ENCODE measurements at places on chromosomes 3 and 15. TPM values are rescaled to one million over a fixed set of nuclear protein-coding genes. Genes with fewer than 3 reads are reported as not detected.

DNA sequence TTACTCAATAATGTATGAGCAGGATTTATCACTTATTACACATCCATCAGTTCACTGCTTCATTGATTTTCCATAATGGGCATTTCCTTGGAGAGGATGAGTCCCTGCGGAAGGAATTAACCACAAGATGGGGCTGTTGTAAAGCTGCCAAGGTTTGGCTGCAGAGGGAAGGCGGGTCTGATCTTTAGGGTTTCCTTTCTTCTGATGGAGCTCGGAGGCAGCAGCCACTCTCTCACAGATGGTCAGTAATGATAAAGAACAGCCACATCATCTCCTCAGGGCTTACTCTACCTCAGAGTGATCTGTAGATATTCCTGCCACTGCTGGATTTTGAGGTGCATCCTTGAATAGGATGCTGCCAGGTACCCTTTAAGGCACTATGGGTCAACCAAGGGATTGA, 115.2 kb downstream of the USP13 start:
- peak; percentile 74 for DNase-seq

DNA sequence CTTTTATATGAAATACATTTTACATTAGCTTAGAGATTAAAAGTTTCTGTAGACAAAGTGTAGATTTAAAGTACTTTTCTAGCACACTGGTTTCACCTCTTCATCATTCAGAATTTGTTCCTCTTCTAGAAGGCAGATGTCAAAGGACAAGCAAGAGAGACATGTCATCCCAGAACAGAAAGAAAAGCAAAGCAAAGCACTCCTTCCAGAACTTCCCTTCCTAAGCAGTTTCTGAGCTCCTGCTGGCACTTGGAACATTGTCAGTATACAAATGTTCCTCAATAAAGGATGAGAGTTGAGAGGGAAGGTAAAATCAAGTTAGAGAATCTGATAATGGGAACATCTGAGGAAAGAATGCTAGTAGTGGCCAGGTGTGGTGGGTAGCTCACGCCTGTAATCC, 26.2 kb downstream of the TMOD3 start:
- DNase-seq = no peak

GRCh38 chr3:130548356-130548755, 31.4 kb downstream of the COL6A6 start:
- no peak for DNase-seq

DNA sequence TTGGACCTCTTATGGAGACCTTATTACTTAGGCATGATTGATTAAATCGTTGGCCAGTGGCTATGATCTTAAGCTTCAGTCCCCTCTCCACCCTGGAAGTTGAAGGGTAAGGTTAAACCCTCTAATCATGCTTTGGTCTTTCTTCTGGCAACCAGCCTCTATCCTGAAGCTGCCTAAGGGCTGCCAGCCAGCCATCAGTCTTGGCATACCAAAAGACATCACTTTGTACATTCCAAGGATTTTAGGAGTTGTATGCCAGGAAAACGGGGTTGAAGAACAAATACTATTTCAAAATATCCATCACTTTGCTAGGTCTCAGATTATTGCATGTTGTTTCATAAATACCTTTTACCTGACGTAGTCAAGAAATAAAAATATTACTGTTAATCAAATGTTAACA, 28.9 kb downstream of the UBE2E2 start:
- no peak for DNase-seq

GRCh38 chr3:43863966-43864933, 173.5 kb downstream of the ABHD5 start:
- DNase-seq = no peak

DNA sequence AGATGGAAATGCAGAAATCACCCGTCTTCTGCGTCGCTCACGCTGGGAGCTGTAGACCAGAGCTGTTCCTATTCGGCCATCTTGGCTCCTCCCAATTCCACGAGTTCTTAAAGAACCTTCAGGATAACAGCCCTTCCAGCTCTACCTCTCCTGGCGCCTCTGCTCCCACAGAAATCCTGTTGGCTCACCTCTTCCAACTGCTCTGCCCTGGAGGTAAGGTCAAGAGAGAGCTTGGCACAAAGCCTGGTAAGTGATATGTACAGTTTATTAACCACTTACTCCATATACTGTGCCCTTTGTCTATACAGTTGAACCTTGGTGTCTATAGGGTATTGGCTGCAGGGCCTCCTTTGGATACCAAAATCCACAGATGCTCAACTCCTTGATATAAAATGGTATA, 17.8 kb upstream of the FGF12 start:
- no peak for DNase-seq

DNA sequence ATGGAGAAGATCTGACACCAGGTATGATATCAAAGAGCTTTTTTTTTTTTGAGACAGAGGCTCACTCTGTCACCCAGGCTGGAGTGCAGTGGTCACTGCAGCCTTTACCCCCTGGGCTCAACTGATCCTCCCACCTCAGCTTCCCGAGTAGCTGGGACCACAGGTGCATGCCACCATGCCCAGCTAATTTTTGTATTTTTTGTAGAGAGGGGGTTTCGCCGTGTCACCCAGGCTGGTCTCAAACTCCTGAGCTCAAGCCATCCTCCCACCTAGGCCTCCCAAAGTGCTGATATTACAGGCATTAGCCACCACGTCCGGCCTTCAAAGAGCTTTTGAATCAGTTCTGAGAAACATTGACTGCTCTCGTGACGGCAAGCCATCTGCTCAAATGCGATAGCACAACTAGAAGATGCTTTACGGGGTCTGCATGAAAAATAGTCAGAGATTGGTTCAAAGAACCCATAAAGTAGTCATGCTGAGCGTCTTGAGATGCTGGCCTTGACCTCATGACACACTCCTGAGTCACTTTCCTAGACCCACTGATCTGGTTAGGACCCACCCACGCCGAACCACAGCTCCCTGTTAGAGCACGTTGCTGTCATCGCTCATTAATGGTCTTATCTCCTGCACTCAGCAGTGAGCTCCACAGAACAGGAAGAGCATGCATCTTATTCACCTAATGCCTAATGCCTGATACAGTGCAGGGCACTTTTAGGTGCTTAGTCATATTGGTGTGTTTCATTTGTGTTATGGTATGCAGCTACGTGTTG, 57.0 kb upstream of the NR2F2 start:
- peak; percentile 99 for DNase-seq

- peak; percentile 87 for DNase-seq
Measured at GRCh38 chr3:69739204-69740102, at the start of gene MITF. MITF (plus strand) TSS chr3:69739464; CDS start chr3:69739598, 134 bp downstream.

DNA sequence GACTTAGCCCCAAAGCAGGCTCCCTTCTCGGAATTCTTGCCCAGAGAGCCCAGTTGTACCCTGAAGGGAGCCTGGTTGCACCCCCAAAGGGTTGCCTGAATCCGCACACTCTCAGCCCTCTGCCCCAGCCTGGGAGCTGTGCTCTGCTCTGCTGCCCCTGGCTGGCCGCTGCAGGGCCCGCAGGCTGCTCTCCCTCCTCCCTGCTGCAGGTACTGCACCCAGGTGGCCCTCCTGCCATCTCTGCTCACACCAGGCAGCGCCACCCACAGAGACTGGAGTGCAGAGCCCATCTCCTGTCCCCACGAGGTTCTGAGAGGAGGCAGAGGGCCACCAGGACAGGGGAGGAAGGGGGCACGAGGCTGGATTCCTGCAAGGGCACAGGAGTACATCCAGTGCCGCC, 134.2 kb upstream of the NSMCE3 start:
- no peak for DNase-seq

GRCh38 chr3:194620196-194620595, 13.0 kb downstream of the TMEM44 start:
- no peak for DNase-seq

DNA sequence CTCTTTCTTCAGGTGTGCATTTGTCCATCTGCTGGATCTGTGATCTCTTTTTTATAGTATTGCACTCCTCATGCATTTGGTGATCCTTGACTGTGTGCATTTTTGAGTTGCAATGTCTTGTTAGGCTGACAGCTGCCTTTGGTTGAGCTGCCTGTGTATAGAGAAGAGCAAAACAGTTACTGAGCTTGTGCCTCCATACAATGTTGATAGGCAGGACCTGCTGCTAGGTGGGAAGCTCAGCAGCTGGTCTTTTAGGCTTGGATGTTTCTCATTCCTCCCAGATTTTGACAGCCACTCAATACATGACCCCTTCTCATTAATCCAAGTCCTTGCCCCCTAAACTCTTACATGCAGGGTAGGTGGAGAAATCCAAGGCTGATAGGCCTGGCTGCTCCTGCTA, 74.8 kb upstream of the PIAS1 start:
- no peak for DNase-seq

DNA sequence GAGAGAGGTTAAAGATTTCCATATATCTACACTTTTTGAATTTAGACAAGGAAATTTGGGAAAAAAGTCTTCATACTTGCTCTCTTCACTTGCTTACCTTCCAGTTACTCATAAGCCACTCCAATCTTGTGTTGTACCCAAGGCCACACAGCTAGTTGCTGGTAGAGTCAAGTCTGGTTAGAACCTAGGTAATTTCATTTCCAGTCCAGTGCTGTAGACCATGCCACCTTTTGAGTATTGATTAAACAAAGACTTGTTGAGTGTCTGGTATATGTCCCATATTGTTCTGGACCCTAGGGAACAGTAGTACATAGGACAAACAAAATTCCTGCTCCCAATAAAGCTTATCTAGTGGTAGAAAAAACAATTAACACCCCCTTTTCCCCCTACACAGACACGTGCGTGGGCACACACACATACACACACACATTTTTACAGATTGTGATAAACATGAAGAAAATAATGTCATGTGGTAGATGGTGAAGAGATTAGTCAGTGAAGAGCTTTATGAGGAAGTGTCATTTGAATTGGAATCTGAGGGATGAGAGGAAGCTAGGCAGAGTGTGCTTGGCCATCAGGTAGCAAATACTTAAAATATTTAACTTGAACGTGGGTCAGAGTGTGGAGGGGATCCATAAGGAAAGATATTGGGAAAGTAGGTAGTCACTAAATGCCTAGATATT, 2.1 kb downstream of the CMC1 start:
- no peak for DNase-seq

DNA sequence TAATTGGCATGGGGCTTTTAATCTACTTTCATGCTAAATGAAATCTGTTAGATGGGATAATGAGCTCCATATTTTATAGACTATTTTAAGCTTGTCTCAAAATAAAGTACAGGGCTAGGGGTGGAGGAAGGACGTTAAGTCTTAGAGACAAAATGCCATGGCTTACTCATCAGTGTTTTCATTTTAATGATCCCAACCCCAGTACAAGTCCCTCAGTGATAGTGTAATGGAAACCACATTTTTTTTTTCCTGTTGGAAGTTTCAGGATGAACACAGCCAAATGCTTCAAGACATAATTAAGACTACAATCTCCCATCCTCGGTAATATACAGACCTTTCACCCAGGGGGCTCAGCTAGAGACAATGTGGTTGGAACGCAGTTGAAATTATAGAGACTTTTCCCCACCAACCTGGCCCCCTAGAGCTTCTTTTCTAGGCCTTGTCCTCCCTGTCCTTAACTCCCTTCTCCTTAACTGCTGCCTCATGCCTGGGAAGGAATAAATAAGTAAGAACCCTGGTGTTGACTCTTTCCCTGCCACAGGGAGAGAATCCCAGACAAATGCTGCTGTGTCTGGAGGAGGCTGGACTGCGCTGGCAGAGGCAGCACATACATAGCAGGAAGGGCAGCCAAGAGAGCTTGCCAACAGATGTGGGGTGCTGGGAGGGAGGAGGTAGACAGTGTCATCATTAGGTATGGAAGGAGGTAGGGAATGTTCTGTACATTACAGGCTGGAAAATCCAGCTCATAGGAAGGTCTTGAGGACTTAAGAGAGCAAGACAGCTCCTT, 115.4 kb upstream of the ROPN1 start:
- DNase-seq = peak; percentile 27

DNA sequence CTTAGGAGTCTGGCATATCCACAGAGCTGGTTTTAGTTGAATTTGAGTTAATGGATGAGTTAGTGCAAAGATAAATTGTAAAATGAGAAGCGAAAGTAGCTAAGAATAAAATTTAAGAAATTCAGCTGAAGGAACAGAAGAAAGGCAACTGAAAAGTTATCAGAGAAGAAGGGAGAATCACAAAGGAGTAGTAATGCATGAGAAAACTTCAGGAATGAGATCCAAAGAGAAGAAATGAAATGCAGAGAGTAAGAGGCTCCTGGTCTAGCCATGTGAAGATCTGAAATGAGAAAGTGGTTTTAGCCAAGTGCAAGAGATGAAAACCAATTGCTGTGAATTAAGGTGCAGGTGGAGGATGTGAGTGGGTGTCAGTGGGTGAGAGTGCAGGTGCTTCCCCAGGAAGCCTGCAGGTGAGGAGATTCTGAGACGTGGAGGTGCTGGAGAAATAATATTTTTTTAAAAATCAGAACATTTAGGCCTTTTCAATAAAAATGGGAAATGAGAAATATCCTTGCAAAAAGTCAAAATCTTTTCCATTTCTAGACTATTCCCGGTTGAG, 18.5 kb downstream of the KBTBD8 start:
- no peak for DNase-seq

DNA sequence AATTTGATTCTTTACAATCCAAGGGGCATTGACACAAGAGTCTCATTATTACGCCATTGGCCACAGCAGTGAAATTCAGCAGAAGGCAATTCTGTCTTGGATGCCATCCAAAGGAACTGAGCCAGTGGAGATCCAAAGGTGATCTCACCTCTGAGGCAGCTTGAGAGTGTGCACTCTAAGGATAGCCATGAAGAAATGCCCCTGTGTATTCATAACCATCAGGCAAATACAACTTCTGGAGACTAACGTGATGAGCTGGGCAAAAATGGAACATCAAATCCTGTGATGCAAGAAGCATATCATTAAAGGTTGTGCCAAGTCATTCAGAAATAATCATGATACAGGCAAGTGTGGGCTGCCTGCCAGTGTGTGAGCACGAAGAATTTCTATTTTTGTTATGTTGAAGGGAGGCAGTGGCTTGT, 41.4 kb downstream of the ROBO2 start:
- no peak for DNase-seq

- no peak for DNase-seq
Measured at GRCh38 chr3:28012830-28013229, 228.6 kb upstream of the CMC1 start.

DNA sequence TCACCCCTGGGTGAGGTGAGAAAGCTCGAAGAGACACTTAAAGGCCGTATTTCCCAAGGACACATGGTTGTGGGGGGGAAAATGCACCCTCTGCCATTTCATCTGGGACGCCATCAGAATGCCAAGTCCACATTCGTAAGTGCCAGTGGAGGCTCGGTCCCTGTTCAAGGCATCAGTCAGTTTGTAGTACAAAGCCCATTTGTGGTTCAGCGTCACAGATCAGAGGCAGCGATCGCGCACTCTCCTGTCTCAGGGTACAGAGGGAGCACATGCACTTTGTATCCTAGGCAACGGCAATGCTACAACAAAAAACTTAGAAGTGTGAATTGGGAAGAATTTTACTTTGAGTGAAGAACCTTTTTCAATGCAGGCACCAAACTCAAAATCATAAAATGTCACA, 27.2 kb downstream of the SEMA6D start:
- DNase-seq = no peak

Gene GOLGA6D
- not detected for total RNA-seq

Gene SUSD5
- 0.42 TPM for total RNA-seq

Gene UQCRC1
- total RNA-seq = 254 TPM

Gene GAP43
- not detected for total RNA-seq

Gene ALDH1L1
- 0.06 TPM for total RNA-seq
